GM20000 (cell line): ENCODE measurements at places on chromosomes 5 and 9.

DNA sequence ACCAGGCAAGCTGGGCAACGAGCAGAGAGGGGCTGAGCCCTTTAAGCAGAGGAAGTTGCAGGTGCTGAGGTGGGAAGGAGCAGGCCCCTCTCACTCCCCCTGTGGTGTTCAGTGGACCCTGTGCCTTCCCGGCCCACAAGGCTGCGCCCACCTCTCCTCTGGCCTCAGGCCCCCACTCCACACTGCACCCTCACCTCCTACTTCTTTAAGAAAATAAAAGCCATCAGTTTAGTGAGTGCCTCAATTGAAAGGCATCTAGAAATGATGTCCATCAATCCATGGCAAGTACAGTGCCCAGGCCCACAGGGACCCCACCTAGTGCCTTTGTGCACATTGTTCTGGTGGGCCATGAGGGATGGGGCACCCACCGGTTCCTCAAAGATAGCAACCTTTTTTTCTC, 158.0 kb downstream of the PAX5 start:
- no peak for DNase-seq

DNA sequence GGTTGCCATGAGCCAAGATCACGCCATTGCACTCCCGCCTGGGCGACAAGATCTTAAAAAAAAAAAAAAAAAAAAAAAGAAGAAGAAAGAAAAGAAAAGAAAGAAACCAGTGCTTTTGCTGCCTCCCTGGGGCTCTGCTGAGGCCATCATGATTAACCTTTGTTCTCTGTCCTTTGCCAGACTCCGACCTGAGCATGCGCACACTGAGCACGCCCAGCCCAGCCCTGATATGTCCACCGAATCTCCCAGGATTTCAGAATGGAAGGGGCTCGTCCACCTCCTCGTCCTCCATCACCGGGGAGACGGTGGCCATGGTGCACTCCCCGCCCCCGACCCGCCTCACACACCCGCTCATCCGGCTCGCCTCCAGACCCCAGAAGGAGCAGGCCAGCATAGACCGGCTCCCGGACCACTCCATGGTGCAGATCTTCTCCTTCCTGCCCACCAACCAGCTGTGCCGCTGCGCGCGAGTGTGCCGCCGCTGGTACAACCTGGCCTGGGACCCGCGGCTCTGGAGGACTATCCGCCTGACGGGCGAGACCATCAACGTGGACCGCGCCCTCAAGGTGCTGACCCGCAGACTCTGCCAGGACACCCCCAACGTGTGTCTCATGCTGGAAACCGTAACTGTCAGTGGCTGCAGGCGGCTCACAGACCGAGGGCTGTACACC, 251.7 kb downstream of the MARCHF11 start:
- no peak for DNase-seq

DNA sequence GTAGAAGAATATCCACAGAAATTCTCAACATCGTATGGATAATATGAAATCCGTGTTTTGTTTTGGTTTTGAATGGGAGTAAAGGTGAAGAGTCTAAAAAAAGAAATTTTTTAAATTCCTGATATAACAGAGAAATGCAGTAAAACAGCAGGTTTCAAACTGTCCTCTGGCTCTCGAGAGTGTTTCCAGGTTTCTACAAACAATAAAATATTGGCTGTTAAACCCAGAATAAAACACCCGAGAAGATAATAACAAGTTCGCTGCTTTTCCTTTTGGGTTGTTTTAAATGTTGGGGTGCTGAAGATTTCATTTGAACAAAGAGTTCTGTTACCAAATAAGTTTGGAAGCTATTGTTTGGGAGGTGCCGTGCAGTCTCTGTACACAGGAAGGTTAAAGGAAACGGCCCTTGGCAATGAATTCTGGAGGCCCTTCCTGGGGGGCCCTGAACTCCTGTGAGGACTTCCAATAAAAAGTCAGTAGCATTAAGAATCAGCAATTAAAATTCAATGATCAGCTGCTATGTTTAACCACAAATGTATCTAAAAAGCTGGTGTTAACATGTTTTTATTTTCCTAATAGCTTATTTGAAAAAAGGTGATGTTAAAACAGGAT, 215.8 kb downstream of the TSSK1B start:
- no peak for DNase-seq

- no peak for DNase-seq
Measured at GRCh38 chr5:159224471-159224870, 15.1 kb upstream of the RNF145 start.

DNA sequence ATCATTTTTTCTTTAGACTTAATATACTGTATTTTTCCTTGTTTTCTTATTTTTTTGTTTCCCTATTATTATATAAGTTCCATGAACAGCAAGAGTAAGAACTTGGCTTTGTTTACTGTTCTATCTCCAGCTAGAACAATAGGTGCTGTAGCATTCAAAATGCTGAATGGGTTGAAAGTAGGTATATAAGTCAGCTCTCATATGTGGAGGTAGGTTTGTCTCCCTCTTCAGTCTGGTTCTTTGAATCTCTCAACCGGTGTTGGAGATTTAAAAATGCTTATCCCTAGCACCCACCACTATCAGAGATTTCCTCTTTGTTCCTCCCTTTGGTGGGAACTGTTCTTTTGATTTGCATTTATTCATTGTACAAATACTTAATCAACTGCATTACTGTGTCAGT, 87.5 kb upstream of the FSD1L start:
- no peak for DNase-seq

DNA sequence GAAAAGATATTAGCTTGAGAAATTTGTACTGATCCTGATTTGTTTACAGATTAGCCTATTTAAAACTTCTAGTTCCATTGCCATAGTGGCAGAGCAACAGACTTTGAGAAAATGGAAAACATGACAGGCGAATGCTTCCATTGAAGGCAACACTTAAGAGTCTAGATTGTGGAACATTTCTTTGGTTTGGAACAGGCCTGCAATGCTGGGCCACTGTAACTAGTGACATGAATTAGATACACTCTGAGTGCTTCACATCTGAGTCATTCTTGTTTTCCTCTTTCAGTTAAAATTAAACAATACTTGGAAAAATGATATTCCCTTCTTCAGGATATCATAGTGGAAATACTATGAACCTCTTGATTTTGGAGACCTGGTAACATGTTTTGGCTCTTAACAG, 453.6 kb upstream of the TUSC1 start:
- DNase-seq = no peak

- peak; percentile 53 for DNase-seq
Measured at GRCh38 chr9:124940521-124940893, 376 bp downstream of the GOLGA1 start.

- no peak for DNase-seq
Measured at GRCh38 chr9:79719021-79719420, 147.3 kb downstream of the TLE4 start.

DNA sequence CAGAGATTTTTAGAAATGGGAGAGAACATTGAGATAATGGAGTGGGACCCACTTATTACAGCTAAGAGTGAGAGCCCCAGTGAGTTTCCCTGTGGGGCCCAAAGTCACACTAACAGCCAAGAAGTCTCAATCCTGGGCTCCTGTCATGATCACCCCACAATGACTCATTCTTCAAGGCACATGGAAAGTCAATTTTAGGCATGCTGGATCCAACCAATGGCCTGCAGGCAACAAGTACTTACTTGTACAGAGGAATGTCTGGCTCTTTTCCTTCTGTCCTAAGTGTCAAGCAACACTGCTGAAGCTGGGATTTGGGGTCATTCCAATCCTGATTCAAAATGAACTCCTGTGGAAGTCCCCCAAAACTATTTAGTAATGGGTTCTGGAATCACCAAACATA, 123.1 kb downstream of the DROSHA start:
- no peak for DNase-seq

GRCh38 chr5:129243039-129243438, 148.5 kb downstream of the ISOC1 start:
- no peak for DNase-seq

GRCh38 chr5:135543001-135543484, 7.3 kb upstream of the NEUROG1 start:
- no peak for DNase-seq

DNA sequence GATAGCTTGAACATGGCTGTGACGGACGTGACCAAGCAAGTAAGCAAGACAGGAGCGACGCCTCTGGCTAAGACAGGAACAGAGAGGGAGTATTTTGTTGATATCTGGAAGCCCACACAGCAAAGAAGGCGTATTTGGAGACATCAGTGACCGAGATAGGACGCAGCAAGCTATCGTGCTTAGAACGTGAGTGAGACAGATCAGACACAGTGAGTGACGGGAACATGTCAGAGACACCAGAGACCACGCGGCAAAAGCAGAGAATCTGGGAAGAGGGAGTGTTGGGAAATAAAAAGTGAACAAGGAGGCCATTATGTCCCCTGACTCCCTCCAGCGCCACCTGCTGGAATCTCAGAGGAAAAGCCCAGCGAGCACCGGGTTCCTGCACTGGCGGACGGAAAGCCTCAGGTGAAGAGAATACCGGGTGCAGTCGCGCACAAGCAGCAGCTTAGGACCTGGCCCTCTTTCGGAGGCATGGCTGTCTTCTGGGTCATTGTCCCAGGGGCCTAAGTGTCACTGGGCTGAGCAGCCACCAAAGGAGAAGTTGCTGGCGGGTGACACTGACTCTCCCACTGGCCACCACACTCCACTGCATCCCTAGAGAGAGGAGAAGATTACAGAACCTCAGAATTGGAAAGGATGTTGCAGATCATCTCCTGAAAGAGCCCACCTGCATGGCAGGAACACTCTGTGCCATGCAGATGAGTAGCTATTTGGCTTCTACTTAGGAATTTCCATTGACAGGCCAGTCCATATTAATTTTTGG, 99.1 kb downstream of the FBXO38 start:
- DNase-seq = peak; percentile 58

- no peak for DNase-seq
Measured at GRCh38 chr5:180689071-180689694, 39.8 kb upstream of the FLT4 start.

DNA sequence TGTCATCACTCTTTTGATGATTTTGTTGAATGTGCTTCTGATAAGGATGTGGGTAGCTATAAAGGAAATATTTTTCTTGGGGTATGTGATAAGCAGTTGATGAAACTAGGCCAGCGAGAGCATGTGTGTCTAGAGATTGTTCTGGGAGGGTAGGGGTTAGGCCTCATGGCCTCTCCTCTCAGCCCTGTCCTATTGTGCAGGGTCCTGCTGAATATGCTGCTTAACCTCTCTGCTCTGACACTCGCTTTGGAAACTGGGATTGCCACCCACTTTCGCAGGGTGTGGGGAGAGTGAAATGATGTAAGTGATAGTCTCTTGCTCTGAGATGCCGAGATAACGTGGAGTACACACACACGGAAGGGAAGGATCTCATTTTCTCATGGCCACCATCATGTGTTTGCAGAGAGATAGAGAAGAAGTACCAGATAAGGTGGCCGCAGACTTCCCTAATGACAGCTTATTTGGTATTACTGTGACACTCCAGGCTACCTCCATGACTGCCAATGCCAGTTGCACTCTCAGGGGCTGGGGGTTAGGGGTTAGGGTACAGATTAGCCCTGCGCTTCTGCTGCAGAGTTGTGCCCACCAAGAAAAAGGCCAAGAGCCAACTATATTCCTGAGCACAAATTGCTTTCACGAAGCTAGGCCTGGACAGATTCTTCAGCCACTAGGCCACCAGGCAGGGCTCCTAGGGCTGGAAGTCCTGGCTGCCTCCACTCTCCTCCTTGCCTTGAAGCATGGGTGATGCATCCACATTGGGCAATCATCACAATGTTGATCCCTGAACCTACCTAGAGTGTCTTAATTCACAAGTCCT, 25.2 kb upstream of the TNFAIP8 start:
- no peak for DNase-seq

DNA sequence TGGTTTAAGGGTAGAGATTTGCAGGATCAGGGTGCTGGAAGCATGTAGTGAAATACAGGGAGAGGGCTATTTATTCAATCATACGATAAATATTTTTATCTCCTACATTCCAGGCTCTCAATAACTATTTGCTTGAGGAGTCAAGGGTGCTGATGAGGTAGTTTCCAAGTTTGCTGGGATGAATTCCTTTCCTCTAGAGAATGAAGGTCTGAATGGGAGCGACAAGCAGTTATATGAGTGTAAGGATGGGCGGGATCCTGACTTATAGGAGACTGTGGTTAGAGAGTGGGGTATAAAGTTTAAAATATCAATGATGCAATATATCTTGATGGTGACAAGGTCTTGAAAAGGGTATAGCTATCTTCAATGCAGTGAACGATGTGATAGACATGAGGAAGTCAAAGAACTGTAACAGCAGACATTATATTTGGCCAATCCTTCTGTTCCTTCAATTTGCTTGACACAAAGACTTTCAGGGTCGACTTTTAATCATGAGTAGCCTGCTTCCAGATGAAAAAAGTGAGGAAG, 201.1 kb upstream of the HAPLN1 start:
- no peak for DNase-seq

GRCh38 chr5:137146402-137146890, 352.7 kb downstream of the SPOCK1 start:
- no peak for DNase-seq

- DNase-seq = no peak
Measured at GRCh38 chr5:35308421-35308820, 78.1 kb upstream of the PRLR start.

DNA sequence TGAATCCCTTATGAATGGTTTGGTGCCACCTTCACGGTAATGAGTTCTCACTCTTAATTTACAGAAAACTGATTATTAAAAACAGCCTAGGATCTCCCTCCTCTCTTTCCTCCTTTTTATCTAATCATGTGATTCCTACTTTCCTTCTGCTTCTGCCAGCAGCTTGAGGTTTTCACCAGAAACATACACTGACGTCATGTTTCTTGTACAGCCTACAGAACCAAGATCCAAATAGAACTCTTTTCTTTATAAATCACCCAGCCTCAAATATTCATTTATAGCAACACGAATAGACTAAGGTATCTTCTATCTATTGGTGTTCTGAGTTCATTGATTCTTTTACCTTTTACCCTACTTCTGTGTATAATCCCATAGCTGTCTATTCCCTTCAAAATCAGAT, 388.9 kb upstream of the CDH10 start:
- no peak for DNase-seq

DNA sequence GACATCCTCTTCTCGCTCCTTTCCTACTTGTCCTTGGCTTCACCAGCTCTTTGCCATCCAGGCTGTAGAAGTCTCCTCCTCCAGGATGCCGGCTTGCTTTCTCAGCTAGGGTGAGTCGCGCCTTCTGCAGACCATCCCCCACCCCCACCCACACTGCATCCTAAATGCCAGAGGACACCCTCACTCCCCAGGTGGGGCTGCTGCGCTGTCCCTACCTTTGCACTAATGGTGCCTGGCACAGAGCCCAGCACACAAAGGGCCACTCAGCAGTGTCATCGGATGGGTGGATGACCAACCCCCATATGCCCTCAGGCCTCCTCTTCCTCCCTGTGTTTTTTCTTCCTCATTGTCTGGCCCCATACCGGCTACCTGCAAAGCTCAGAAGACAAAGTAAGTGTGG, 14.8 kb downstream of the IL9 start:
- DNase-seq = no peak

GRCh38 chr5:180120237-180121101, 48.9 kb upstream of the RNF130 start:
- peak; percentile 11 for DNase-seq

DNA sequence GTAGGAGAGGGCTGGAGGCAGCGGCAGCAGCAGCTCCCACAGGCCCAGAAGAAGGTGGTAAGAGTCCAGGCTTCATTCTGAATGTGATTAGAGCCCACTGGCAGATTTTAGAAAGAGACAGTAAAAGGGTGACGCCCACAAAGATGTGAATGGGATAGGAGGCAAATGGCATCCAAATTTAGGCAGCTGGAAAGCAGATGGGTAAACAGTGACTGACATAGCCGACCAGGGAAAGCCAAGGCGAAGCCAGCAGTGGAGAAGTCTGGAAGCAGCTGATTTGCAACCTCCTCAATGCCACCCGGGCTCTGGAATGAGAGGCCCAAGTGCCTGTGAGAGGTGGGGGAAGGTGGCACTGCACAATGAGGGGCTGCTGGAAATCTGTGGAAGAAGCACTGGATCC, 103.3 kb downstream of the C5orf15 start:
- no peak for DNase-seq

- no peak for DNase-seq
Measured at GRCh38 chr5:75465480-75465879, 45.9 kb downstream of the CERT1 start.
